Activated CD4-positive, alpha-beta T cell treated with anti-CD3 and anti-CD28 coated beads for 36 hours (primary cell): ENCODE measurements at places on chromosomes 5 and 9. TPM values are rescaled to one million over a fixed set of nuclear protein-coding genes. Genes with fewer than 3 reads are reported as not detected.
A peak's percentile ranks its signal among the peaks of the same experiment; 100 is the strongest.

GRCh38 chr5:95927927-95928723, 33.5 kb downstream of the ELL2 start:
- no peaks in the 10 kb centered on the region for H3K27me3 ChIP-seq
- H3K36me3 ChIP-seq, result peaks cover 24% of the 10 kb centered on the region
- peaks cover 21% of the 10 kb centered on the region for H3K4me1 ChIP-seq
- DNase-seq, result no peak

DNA sequence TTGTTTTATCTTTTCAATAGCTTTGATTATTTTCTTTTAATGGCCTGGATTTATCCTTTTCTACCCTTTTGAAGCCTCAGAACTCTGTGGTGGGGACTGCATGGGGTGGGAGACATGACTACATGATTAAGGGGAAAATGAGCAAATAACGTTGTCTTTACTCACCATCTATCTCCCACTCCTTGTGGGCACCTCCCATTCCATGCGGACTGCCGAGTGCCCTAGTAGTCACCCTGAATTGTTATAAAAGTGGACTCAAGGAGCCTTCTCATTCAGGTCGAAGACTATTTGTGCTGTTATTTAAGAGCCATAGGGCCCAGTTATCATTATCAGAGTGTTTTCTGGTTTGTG, 281.8 kb downstream of the MLLT3 start:
- no peaks in the 10 kb centered on the region for H3K27me3 ChIP-seq
- H3K4me1 ChIP-seq, result peaks cover 2% of the 10 kb centered on the region
- H3K36me3 ChIP-seq, result peaks cover 2% of the 10 kb centered on the region
- no peak overlapping the region for H3K4me3 ChIP-seq
- no peak for DNase-seq
- H3K27ac ChIP-seq, result no peak overlapping the region

GRCh38 chr5:139495638-139496435, 13.3 kb upstream of the STING1 start:
- H3K4me3 ChIP-seq, result no peak overlapping the region
- no peaks in the 10 kb centered on the region for H3K36me3 ChIP-seq
- no peaks in the 10 kb centered on the region for H3K27me3 ChIP-seq
- H3K27ac ChIP-seq, result peak overlapping the region; percentile 78
- no peak for DNase-seq
- H3K4me1 ChIP-seq, result peaks cover 23% of the 10 kb centered on the region

DNA sequence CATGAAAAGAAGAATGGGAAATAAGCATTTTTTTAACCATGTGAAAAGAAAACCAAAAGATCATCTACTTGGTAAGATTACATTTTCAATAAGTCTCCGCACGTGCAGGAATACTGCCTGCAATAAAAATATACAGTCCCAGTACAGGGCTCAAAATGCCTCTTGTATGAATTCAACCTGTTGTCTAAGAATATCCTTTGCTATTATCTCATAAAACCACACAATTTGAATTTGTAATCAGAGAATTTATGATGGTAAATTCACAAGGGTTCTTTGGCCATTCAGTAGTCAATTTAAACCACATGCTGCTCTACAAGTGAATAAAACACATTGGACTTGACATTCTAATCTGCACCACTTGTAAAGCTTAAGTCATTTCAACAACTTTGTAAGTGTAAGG, 46.6 kb downstream of the ST8SIA4 start:
- DNase-seq, result no peak
- no peak overlapping the region for H3K4me3 ChIP-seq
- peaks cover 71% of the 10 kb centered on the region for H3K4me1 ChIP-seq
- H3K27me3 ChIP-seq, result no peaks in the 10 kb centered on the region

GRCh38 chr5:6470672-6471071, 22.0 kb downstream of the UBE2QL1 start:
- no peaks in the 10 kb centered on the region for H3K36me3 ChIP-seq
- no peak overlapping the region for H3K27ac ChIP-seq
- H3K27me3 ChIP-seq, result peaks cover 17% of the 10 kb centered on the region
- no peaks in the 10 kb centered on the region for H3K4me1 ChIP-seq
- no peak for DNase-seq

Gene MLANA
- total RNA-seq, result not detected
